ENCODE measurements at places on chromosomes 1 and 21. TPM values are rescaled to one million over a fixed set of nuclear protein-coding genes. Genes with fewer than 3 reads are reported as not detected.

DNA sequence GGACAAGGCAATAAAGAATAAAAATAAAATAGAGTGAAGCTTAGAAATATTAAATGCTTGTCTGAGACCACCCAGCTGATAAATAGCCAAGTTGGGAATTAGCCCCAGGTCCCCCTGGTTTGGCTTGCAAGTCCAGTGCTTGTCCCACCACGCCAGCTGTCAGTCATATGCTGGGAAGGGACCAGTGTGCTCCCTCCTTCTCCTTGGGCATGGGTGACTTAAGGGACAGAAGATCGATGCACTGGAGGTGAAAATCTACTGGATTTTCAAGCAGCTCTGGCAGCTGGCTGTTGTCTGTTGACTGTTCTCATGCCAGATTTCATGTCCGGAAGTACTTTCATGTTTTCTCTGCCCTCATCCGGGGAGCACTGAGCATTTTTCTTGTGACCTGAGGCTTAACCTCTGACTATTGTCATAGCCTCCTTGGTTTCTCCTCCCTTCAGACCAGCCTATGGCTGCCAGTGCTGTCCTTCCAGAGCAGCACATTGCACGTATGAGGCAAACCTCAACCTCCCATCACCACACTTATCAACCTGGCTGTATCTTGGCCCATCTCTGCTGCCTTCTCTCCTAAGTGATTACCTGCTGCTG lies 12.4 kb downstream of the LMOD1 start:
- no peak for DNase-seq

GRCh38 chr1:225817611-225818061 lies 7.7 kb downstream of the EPHX1 start:
- peak; percentile 87 for DNase-seq

DNA sequence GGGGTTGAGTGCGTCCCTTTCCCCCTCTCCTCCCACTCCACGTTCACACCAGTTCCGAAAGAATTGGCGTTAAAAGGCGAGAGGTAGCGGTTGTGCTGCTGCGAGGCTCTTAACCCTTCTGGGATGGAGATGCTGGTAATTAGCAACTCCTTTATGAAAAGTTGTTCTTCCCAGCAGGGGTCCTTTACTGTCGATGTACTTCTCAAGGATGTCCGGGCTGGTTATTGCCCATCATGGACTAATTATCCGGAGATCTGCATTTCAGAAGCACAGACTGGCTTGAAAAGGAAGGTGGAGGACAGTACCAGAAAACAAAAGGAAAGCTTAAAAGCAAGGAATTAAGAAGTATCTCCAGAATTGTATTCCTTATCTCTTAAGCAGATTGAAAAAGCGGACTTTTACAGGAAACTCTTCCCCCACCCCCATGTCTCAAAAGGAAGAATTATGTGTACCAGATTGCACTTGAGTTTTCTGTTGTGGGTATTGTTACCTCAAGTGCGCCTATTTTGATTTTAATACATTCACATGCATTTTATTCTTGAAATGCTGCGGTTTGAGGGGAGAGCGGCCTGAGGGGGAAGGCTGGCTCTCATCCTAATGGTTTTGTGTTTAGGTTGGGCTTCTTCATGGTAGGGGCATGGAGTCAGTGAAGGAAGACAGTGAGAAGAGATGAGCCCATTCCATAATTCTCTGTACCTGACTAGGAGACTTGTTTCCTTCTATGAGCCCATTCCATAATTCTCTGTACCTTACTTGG lies 1.5 kb downstream of the AK4 start:
- no peak for DNase-seq

DNA sequence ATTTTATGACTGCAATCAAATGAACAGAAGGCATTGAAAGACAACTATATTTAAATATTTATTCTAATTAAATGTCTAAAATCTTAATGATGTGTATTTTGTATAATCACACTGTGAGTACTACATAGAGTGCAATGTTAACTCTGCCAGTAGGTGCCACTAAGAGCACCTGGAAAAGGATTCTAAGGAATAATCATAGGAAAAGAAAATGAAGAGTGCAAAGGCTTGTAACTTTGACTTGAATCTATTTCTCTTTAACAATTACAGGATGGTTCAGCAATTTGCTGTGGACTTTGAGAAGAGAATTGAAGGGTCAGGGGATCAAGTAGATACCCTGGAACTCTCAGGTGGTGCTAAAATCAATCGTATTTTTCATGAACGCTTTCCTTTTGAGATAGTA lies 200.4 kb downstream of the DNM3 start:
- no peak for DNase-seq

GRCh38 chr1:15837931-15838330 lies 9.6 kb upstream of the SPEN start:
- DNase-seq, result no peak

DNA sequence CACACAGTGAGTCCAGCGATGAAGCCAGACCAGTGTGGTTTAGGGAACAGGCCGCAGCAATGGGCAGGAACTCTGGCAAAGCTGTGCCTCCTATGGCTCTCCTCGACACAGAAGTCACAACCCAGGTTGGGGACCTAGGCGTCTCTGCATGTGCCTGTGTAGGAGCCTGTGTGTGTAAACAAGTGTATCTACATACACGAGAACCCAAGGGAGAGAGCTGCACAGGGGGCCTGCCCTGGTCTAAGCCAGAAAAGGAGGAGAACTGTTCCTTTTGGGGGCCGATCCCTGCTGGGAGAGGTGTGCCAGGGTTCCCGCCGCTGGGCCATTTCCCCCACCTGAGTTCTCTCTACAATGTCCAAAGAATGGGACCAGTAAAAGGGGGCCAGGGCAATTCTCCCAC lies 56.0 kb downstream of the CD247 start:
- no peak for DNase-seq

Gene NBPF20
- total RNA-seq, result 6.0 TPM
